ENCODE measurements at places on chromosomes 16 and 17.

DNA sequence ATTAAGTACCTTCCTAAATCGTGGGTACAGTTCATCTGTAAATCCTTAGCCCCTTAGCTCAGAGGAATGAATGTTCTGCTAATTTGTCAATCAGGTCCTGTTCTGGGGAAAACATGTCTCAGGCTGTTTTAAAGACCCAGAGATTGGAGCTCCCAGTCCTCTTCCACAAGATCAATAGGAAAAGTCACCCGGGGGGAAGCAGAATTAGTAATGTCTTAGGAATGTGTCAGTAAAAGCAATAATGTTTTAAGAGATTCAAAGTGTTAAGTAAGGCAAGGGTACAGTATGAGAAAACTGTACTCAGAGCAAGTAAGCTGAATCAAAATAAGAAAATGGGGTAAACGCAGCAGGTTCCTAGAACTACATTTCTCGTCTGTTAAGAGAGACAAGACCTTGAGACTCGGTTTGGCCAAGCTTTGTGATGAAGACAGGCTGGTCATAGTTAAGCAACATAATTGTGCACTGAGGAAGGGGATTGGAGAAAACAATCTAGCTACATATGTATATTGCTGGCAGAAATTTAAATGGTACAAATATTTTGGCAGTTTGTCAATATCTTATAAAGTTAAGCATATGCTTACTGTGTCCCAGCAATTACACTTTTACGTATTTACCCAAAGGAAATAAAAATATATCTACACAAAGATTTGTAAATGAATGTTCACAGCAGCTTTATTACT, 192.9 kb upstream of the C17orf78 start:
- DNase-seq = no peak

DNA sequence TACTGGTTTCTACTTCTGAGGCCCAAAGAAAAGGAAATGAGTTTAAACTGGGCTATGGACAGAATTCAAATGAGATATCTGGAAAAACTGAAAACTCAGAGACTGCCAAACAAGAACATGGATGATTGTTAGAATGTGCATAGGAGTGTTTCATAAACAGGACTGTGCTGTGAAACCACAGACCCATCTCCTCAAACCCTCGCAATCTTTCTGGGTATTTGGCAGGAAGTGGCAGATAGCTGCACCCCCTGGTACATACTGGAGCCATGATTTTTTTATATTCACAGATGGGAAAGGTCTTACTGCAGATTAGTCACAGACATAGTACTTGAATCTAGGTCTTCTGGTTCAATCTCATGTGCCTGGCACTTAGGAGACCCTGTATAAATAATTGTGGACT, 145.0 kb downstream of the CCDC182 start:
- peak; percentile 41 for DNase-seq

GRCh38 chr16:72024862-72025382, 16.4 kb downstream of the DHODH start:
- DNase-seq = no peak

- peak; percentile 3 for DNase-seq
These were observed 4.1 kb downstream of the PDF start for GRCh38 chr16:69326172-69326873.

GRCh38 chr17:80921741-80922579, 69.7 kb upstream of the CHMP6 start:
- DNase-seq = no peak

DNA sequence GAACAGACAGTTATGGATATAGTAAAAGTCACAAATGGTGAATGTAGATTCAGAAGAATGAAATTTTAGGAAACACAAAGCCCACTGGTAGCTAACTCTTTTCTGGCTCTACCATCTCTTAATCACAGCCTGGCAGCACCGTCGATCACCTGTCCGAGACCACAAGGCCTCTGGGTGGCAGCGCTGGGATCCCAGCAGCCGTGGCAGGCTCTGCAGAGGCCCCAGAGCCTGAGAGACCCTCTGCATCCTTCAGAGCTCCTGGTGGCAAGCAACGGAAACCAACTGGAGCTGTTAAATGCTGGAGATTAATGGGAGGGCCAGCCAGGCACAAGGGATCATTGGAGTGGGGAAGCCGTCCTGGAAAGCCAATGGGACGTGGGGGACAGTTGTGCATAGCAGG, 26.3 kb downstream of the LAT start:
- DNase-seq = no peak

DNA sequence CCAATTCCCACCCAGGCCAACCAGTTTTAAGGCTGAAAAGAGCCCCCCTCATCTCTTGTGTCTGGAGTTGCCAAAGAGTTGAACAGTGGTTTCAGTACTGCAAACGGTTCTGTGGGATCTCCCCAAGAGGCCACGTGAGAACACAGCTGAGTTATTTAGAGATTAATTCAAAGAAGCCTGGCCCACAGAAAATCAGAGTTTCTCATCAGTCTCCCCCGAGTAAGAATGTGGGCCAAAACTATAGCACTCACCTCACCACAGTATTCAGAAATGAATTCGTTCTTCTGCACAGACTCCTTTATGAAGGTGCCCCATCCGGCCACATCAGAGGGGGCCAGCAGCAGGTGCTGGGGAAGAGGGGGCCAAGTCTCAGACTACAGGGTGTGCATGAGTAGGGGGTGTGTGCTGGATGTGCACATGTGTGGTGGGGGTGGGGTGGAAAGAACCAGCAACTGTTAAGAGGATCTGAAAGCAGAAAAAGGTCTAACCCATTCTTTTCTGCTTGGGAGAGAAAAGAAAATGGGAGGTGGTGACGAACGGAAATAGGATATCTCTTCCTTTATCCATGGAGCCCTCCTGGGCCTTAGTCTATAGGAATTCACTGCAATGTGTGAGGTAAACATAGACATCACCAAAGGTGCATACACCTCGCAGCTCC, 22.6 kb downstream of the CNTNAP1 start:
- DNase-seq = peak; percentile 38

GRCh38 chr17:48519427-48519826, 11.4 kb downstream of the HOXB1 start:
- DNase-seq = no peak

DNA sequence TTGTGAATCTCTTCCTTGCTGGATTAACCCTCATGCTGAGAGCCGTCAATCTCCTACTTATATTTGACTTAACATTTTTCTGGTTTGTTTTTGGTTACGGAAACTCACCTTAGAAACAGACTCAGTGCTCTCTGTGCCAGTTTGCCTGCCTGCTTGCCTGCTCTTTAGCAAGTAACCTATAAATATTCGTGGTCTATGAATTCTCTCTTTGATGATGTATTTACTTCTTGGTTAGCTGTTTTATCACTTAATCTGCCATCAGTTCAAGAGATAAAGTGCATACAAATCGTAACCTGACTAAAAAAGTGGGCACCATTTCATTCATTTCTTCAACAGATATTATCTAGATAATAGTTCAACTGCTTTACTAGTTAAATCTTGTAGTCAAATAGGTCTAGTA, 26.7 kb downstream of the CYB5B start:
- no peak for DNase-seq

GRCh38 chr16:10745841-10746240, 2.2 kb downstream of the NUBP1 start:
- no peak for DNase-seq

DNA sequence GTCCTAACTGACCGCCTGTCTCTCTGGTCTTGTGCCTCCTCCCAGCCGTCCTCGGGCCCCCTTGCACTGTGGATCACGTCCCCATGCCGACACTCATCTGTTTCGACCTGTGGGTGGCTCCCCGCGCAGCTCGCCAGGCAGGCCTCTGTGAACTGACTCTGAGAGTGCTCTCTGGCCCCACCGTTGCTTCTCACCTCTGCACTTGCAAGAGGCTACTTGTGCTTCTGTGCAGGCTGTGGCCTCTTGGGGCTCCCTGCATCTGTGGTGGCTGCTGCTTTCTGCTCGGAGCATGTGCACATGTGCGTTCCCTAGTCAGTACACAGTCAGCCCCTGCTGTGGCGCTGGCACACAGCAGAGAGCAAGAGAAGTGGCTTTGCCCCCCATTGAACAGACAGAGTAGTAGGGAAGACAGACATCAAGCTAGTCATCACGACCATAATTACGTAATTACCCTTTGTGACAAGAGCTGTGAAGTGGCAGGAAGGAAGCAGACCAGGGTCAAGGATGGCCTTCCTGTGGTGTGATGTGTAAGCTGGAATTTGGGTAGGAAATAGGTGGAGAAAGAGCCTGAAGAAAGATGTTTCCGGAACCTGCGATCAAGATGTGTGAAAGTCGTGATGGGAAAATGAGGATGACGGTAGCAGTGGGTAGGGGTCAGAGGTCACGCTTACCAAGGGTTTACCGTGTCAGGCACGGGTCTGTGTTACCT, 256.0 kb upstream of the CACNG5 start:
- DNase-seq = no peak

GRCh38 chr17:77140878-77141767, at the start of gene SEC14L1:
Gene SEC14L1 (plus strand): TSS chr17:77140969. CDS start chr17:77143597, 2,628 bp downstream.
- peak; percentile 31 for DNase-seq

DNA sequence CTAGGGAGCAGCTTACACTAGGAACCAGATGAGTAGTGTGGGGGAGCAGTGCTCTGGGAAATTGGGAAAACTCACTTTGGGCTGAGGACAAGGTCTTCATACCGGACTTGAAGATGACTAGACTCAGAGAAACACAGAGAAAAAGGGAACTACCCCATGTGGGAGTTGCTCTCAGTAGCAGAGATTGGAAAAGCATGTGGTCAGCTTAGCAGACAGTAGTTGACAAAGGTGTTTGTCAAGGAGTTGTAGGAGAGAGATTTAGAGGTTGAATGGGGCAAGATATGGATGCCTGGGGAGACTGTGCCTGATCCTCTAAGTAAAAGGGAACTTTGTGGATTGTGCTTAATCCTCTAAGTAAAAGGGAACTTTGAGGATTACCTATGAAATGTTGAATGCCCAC, 194.5 kb upstream of the COX10 start:
- no peak for DNase-seq

DNA sequence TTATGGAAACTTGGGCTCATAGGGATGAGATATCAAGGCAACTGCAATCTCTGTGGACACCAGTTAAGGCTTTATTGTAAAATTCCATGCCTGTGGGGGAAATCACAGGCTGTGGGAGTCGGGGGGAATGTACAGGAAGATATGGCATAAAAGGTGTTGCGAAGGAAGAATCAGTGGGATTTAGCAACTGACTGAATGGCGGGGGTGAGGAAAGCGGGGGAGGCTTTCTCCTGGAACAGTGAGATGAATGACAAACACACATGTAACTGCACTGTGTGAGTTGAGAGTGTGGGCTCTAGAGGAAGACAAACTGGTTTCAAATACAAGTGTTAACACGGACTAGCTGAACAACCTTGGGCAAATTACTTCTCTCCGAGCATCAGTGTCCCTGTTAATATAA, 143.7 kb downstream of the PRKCB start:
- no peak for DNase-seq

- DNase-seq = no peak
These were observed 219.7 kb downstream of the SPECC1 start for GRCh38 chr17:20228860-20229259.

- no peak for DNase-seq
These were observed 114.7 kb downstream of the C16orf78 start for GRCh38 chr16:49488336-49488735.

DNA sequence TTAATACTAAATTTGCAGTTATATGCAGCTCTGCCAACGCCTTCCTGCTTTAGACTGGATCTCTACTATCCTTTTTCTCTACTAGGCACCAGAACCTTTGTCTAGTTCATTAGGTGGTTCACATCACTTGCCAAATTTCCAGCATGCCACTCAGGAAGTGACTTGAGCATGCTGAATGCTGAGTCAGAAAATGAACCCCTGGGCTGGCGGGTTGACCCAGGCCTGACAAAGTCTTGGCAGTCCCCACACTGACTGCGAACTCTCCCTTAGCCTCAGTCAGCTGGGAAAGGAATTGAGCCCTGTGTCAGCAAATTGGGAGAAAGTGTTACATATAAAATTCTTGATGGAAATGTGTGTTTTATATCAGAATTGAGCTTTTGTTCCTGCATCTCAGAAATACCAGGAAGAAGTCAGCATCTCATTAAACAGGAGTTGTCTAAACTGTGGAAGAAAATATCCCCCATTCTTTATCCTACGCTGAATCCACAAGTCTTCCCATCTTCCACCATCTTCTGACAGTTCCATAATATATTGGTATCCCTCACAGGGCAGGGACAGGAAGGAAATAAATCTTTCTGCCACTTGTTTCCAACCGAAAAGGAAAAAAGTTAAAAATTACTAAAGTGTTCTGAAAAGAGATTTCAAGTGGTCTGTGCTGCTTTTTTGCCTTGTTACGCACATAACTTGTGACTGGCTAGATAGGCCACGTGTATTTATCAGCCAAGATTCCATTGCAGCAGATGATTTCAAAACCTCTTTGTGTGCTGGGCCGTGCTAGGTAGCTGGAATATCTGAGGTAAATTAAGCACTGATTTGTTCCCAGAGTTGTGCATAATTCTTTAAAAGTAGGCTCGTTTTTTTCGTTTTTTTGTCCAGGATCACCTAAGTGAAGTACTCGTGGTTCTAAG, 16.7 kb upstream of the SLC12A3 start:
- DNase-seq = no peak

DNA sequence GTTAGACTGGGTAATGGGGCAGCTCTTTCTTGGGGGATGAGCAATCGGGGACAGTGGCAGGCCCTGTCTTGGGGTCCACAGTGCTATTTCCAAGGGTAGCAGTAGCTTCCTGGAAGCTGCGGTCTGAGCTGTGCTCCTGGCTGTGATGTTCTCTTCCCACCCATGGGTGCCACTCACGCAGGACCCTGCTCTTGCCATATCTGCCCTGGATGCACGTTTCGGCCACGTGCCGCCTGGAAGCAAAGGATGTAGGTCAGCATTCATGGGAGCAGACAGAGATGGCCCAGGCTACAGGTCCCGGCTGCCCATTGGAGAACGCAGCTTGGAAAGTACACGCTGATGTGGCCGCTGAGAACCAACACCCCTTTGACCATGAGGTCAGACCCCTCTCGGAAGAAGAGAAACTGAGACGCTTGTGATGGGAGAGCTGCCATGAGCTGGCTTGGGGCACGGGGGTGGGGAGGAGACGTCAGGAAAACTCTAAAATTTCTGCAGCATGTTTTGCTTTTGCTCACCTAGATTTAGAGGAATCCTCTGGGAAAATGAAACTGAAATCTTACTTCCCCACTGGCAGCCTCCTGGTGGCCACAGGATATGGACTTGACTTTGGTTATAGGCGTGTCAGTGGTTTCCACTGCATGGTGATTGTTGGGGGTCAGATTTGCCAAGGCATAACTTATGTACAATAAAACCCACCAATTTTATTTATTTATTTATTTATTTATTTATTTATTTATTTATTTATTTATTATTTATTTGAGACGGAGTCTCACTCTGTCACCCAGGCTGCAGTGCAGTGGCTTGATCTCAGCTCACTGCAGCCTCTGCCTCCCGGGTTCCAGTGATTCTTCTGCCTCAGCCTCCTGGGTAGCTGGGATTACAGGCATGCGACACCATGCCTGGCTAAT, 36.2 kb upstream of the IRF8 start:
- DNase-seq = no peak
